ENCODE measurements at places on chromosomes 5 and 9.

GRCh38 chr5:129111351-129111750 is 16.8 kb downstream of the ISOC1 start:
- DNase-seq = no peak

- DNase-seq = no peak
Measured at GRCh38 chr5:98065261-98065909, 708.1 kb upstream of the RGMB start.

DNA sequence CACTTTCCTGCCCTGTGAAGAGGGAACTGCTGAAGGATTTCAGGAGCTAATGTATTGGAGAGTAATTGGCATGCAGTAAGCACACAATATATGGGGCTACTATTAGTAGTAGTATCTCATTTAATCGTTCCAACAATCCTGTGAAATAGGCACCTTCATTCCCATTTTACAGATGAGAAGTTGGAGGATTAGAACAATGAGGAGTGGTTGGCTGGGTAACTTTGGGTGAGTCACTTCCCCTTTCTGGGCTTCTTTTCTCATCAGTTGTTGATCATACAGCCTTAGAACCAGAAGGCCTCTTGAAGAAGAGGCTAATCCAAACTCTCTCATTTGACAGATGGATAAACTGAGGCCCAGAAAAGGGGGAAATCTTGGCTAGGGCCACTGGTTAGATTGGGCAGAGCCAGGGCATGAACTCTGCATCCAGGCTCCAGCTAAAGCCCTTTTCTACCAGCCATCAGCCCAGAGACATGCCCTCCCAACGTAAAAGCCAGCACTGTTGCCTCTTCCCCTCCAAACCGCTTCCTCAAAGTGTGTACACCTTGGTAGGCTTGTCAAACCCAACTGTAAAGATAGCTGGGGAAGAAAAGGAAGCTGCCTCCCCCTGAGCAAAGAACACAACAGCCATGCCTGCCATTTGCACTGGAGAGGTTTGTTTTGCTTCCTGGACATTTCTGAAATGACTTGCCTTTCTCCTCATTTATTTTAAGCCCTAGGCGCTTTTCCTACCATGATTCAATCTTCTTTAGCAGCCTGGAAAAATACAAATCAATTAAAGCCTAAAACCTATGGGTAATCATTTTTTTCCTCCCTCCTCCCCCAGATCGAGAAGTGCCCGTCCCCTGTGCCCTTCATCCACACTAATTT is 992 bp downstream of the SPACA9 start:
- DNase-seq = no peak

DNA sequence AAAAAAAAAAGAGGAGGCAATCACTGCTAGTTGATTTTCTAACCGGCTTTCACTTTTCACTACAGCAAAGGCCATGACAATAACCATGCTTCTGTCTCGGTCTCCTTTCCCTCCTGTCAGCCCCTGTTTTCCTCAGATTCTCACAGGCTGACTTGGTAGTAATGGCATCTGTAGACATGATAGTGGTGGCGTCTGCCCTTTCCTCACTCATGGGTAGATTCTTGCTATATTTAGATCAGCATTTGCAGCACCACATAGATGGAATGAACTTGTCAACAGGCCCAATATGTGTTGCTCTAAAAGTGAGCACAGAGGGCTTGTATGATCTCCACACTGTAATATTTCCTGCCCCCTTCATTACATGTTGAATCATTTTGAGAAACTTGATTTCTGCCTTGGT is 120.3 kb upstream of the FTMT start:
- DNase-seq = no peak

DNA sequence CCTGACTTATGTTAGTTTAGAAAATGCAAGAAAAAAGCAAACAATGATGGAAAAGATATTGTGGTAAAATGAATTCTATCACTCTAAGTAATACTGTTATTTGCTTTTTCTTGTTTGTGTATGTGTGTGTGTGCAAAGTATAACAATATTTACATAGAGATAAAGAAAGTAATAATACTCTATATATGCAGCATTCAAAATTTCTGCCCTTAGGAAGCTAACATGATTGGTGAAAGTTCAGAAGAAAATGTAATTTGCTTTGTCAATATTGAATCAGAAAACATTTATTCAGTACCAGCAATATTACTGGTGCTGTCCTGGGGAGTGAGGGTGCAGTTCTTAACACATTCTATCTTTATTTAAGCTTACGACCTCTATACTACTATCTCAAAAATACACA is 12.9 kb upstream of the PRDM9 start:
- DNase-seq = no peak

- no peak for DNase-seq
Measured at GRCh38 chr5:130335117-130335516, 430.9 kb downstream of the CHSY3 start.

DNA sequence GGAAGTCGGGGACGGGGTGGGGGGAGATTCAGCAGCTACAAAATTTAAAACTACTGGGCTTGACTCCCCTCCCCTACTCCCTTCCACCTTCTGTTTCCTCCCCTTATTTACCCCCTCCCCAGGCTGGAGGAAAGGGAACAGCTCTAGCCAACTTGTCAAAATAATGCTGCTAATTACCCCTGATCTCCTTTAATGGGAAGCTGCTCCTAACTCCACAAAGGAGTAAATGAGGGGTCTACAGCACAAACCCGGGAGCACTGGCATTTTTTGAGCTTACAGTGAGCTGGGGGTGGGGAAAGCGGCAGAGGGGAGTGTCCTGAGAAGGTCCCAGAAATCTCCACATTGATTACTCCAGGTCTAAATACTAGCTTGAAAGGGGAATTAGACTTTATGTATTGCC is 3.1 kb downstream of the PTCH1 start:
- DNase-seq = no peak

DNA sequence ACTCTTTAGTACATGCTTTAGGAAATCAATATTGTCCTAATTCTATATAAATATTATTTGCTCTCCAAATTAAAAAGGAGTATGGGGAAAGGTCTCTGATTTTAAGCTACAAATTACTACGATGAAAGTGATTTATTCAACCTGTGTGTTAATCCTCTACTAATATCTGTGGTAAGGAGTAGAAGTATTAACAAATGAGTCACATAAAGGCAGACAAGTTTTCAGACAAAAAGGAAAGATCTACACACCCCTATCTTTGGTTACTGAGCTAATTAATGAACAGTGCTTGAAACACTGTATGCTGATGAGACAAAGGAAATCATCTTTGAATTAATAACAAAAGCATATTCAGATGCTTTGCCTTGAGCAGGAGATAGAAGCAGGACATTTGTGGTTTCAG is 15.9 kb downstream of the LOX start:
- no peak for DNase-seq

GRCh38 chr9:8085986-8086385 is 286.4 kb upstream of the DMAC1 start:
- DNase-seq = no peak

GRCh38 chr9:27473111-27473529 is 51.0 kb upstream of the IFNK start:
- DNase-seq = no peak

DNA sequence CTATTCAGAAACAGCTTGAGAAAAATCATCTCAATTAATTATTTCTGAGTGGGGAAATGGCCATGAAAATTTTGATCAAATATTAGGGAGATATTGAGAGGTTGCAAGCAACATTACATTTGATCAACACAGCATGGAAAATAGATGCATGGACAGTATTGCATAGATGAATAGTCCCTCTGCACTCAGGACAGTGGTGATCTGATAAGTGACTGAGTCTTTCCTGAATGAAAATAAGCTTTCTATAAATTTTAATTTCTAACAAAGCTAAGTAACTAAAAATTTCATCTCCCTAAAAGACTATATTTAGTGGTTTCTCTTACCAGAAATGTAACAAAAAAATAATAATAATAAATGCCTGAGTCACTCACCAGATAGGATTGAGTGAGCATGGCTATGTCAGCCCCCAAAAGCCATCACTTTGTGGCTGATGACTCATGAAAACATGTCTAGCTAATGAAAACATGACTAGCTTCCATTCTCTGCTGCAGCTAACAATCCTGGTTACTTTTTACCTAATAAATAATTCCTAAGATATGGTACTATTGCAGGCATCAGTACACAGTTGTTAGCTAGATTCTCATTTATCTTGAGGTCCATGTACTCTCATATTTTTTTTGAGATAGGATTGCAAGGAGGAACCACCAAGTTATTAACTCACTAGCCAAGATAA is 1294.8 kb upstream of the ACO1 start:
- no peak for DNase-seq

DNA sequence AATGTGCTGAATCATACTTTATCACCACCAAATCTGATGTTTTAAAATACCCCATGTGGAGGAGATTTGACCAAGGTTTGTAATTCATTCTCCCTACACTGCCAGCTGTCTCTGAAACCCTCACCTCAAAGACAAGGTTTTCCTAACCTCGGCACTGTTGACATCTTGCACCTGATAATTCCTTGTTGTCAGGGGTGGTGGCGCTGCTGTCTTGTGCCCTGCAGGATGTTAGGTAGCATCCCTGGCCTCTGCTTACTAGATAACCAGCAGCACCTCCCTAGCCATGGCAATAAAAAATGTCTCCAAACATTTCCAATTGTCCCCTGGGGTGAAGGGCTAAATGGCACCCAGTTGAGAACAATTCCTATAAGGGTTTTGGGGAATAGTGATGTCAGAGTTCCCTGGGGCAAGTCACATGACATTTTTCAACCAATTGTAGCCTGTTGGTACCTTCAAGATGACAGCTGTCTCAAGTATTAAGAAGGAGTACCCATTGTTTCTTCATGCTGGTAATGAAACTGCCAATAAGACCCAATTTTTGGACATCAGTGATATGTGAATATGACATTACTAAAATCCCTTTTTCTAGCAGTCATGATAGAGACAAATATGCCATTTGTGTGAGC is 160.6 kb upstream of the PLCXD3 start:
- no peak for DNase-seq

DNA sequence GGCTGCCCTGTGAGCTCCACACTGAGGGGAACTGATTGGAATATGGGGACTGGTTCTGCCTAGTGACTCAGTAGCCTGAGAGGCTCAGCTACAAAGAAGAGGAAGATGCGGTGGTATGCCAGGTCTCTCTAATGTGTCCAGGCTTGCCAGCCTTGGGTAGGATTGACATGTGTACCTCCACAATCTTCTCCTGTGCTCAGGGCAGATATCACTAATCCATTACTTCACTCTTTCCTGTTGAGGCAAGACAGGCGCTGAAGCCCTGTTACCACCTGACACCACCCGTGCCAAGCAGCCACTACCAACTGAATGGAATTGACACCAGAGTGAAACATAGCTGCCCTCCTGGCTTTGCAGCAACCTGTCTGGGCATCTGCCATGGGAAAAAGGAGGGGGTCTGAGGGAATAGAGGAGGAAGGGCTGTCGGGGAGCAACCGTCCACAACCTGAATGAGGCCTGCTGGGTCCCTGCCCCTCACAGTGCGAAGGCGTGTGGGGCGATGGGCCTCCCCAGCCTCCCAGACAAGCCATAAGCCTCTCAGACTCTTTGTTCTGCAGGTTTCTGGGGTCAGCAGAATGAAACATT is 114.7 kb upstream of the CXCL14 start:
- no peak for DNase-seq

DNA sequence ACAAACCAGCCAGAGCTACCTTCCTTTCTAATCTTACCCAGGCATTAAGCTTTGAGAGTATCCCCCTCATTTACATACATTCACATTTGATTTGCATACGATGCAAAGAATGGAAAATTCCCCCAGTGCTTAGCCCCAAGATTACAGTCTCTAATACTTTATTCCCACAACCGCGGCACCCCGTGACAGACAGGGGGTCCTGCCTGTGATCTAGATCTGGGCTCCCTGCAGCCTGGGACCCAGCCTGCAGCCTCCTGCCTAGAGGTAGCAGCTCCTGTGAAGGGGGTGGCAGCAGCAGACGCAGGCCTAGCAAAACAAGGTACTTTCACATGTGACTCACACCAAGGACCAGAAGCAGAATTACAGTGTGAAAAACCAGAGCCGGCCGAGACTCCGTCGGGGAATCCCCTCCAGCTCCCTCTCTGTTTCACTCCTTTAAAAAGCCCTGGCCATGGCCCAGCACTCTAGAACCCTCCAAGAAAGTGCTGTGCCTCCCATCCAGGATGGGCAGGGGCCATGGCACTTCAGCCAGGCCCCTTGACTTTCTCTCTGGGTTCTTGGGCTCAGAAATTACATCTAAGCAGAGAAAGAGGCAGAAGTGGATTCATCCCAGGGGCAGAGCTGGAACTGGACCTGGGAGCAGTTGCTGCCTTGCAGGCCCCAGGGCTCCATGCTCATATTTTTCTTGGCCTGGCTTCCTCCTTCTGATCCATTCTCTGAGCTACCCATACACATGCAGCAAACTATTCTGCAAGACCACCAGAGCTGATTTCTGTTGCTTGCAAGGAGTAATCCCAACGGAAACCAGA is 14.0 kb upstream of the TCF7 start:
- DNase-seq = peak; percentile 77

DNA sequence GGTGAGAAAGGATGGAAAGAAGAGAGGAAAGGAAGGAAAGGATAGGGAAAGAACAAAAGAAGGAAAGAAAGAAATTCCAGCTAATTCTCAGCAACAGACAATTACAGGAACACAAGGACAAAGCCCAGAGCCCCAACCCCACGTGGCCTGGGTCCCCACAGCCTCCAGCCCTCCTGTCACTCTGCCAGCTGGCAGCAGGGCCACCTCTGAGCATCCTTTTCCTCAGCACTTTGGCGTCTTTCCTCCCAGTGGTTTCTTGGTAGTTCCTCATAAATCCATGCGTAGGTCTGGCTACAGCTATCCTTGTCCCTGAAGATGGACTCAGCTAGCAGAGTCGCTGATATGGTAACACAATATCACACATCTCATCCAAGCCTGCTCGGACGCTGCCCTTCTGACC is 28.3 kb downstream of the ADAMTS2 start:
- no peak for DNase-seq

GRCh38 chr5:37121465-37121864 is 127.7 kb downstream of the CPLANE1 start:
- DNase-seq = no peak

DNA sequence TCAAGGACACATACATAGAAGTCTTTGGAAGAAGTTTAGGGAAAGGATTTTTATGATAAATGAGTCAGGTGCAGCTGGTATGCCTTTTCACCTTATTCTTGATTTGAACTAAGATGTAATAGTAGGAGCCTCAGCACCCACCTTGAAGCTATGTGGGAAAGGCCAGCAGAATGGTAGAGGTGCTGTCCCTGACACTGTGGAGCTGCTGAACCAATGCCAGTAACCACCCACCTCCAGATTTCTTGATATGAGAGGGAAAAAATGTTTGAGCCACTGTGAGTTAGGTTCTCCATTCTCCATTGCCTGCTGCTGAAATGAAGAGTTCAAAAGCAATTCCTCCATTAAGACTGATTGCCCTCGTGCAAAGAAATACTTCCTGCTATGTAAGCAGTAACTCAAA is 12.2 kb upstream of the HMGCR start:
- no peak for DNase-seq

DNA sequence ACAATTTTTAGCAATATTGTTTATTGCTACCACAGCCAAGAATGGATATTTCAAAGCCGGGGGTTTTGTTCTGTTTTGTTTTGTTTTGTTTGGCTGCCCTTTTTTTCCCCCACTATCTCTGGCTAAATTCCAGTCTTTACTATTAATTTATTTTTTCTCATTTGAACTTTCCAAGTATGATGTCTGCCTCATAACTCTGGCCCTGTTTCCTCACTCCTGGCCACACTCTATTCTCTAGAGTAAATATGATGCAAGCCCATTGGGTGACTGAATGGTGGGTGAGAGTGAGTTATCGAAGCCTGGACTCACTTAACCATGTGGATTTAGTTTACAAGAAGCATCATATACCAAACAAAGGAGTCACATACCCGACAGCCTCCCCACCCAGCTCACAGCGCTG is 41.9 kb downstream of the WDR36 start:
- DNase-seq = no peak

- DNase-seq = no peak
Measured at GRCh38 chr5:145958436-145958835, 22.1 kb downstream of the SH3RF2 start.

All from H7 (cell line).